ENCODE measurements at places on chromosomes 11 and 22. TPM values are rescaled to one million over a fixed set of nuclear protein-coding genes. Genes with fewer than 3 reads are reported as not detected.

The INS gene
- total RNA-seq, result not detected

The UPK3A gene
- not detected for total RNA-seq

The HORMAD2 gene
- not detected for total RNA-seq

The MS4A14 gene
- total RNA-seq, result under 0.01 TPM

The DDTL gene
- total RNA-seq, result 4.0 TPM

DNA sequence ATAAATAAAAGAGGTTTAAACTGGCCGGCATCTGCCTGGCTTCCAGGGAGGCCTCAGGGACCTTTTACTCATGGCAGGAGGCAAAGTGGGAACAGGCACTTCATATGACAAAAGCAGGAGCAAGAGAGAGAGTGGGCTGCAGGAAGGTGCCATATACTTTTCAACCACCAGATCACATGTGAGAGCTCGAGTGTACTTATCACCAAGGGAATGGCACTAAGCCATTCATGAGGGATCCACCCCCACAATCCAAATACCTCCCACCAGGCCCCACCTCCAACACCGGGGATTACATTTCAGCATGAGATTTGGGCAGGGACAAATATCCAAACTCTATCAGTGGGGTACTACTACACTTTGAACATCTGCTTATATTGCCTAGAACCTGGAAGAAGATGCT is 126.5 kb downstream of the PARVA start:
- DNase-seq, result no peak

DNA sequence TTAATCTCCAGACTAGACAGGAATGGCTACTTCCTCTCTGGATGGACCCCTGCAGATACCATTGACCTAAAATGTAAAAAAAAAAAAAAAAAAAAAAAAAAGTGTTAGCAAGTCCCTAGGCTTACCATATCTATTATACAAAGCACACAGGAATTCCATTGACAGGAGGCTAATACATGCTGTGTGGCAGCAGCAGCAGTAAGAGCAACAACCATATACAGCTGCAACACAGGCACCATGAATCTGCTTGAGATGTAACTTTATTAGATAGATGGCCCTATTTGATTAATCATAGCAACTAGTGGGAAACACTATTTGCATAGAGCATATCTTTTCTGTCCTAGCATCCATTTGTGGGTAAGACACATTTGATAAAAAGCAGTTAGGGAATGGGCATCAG is 1447.1 kb downstream of the FAM181B start:
- DNase-seq, result no peak

DNA sequence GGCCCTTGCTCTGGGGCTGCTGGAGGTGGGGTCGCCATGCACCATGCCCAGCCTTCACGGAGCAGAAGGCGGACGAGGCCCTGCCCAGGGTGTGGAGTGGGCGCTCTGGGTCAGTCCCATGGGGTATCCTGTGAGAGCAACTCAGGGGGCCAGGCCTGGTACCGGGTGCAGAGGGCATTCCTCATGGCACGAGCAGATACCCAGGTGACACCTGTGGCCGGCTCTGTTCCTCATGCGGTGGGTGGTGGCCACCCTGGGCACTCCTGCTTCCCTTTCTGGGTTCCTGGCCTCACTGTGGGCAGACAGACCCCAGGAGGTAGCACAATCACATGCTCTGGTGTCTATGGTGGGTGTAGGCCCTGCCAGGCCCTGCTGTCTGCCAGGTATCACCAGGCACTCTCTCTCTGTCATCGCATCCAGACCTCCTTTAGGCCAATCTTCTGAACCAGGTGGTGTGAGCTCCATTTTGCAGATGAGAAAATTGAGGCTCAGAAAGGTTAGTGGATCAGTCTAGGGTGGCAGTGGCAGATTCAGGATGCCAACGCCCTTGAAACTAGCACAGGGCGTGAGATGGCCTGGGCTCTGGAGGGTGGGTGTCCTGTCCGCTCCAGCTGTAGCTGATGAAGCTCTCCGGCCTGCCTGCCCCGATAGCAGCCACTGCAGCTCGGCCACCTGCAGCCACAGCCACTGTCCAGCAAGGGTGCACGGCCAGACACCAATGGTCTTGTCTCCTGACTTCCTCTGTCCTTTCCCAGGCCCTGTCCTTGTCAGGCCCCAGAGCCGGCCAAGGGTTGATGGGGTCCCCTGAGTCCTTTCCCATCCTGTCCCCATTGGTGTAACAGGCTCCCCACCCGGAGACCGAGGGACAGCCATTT is 15.1 kb downstream of the DGKZ start:
- DNase-seq, result no peak

- DNase-seq, result no peak
Measured at GRCh38 chr22:44842417-44842816, 90.0 kb downstream of the ARHGAP8 start.

DNA sequence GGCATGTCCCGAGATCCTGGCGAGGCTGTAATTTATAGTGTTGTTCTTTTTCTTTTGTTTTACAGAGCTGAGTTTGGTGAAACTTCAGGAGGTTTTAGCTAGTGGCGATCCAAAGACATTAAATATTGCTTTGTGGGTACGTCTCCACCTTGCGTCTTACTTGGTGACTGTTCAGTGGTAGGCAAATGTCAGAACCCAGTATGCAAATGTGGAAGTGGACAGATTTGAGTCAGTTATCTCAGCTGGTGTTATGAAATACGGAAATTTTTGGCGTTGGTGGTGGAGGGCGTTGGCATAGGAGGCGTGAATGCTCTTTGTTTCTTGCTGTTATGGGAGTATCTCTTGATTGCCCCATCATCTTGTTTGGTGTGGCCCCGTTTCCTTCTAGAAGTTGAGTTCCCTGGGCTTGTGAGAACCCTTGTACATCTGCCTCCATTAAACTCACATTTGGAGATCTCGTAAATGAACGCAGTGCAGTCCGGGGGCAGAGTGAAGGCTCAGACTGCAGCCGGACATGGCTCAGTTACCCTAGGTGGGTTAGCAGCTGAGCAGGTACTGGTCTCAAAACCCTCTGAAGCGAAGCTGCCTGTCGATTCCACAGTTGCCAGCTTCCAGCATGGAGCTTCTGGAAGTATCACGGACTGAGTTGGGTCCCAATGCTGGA is 39.9 kb downstream of the PTPRJ start:
- DNase-seq, result peak; percentile 77

- DNase-seq, result no peak
Measured at GRCh38 chr11:71470946-71471345, 17.9 kb downstream of the NADSYN1 start.

- DNase-seq, result no peak
Measured at GRCh38 chr11:47271328-47271727, 1.4 kb downstream of the MADD start.

DNA sequence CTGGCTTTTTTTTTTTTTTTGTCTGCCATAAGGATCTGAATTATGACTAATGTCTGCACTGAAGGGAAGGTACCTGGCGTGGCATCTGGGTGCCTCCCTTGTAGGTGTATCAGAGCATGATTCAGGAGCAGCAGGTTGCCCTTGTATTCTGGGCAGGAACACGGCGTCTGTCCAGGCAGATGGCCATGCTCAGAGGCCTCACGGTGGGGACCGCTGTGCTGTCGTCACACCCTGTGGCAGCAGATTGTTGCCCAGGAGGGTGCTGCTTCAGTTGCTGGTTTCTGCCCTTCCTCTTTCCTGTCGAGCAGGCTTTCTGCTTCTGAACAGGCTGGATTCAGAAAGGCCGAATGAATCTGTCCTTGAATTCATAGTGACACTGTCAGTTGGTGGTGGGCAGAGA is 11.0 kb downstream of the ZNRF3 start:
- DNase-seq, result no peak

DNA sequence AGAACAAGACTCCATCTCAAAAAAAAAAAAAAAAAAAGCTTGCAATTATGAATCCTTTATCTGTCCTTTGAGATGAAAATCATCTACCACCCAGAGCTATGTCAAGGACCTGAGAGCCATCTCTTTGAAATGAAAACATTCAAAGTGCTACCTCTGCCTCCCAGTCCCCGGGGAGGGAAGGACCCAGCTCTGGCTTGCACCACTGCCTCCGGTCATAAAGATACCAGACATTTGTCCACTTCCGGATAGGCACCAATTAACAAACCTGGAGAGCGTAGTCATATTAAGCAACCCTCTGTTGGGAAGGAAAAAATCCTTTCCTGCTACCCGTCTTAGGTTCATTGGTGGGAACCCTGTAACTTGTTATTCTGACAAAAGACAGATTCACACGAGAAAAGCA is 98.6 kb downstream of the ARHGAP8 start:
- DNase-seq, result no peak

Data from hematopoietic multipotent progenitor cell (in vitro differentiated cells).